Natural killer cell treated with Interleukin-12 subunit alpha and Interleukin-12 subunit beta and Interleukin-15 and Interleukin-18, amount 100 ng/mL, for 72 hours (primary cell): ENCODE measurements at places on chromosomes 7 and 10. TPM values are rescaled to one million over a fixed set of nuclear protein-coding genes. Genes with fewer than 3 reads are reported as not detected.

DNA sequence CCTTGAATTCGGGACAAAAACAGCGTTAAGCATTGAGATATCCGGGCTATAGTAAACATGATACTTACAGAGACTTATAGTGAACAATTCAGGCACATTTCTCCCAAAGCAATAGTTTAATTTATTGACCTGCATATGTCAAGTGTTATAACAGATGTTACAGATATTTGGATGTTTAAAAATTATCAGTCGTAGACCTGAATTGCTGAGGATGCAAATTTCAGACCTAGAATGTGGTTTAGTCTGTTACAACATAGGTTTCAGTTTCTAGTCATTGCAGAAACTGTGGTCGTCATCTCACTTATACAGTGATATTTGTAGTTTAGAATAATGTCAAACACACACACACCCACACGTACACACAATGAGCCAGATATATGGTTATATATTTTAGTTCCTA, 85.2 kb downstream of the VTI1A start:
- H3K27me3 ChIP-seq: no peaks in the 10 kb centered on the region
- peak; percentile 58 for DNase-seq
- H3K36me3 ChIP-seq: peaks cover 12% of the 10 kb centered on the region
- H3K4me3 ChIP-seq: peak overlapping the region; percentile 73
- H3K4me1 ChIP-seq: peaks cover 24% of the 10 kb centered on the region

DNA sequence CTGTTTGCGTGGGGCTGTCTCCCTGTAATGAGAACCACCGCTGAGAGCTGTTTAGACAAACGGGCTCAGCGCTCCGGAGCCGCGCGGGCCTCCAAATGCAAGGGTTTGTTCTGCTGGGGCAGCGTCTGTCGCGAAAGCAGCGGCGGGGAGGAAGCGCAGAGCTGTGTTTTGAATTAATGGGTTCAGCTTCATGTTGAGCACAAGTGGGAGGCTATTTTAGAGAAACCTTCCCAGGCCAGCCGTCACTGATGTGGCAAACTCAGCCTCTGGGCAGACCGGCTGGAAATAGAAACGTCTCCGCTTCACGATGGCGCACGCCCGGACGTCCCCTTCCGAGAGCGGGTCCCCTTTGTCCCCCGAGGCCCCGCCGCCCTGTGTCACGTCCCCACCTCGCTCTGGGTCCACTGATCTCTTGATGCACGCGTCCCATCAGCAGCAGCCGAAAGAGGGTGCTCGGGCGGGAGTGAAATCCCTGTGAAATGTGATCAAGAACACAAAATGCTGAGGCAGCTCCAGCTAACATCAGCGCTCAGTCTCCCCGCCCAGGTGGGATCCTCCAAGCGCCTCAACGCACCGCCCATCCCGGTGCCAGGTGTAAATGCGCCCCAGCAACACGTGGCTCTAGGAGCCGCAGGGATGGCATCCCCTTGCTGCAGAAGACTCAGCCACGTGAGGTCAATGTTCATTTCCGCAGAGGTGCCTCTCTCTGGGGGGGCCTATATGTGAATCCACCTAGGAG, 44.9 kb downstream of the BAMBI start:
- DNase-seq: no peak
- H3K27ac ChIP-seq: no peak overlapping the region

- H3K27me3 ChIP-seq: no peaks in the 10 kb centered on the region
- no peak for DNase-seq
- H3K36me3 ChIP-seq: no peaks in the 10 kb centered on the region
- H3K4me3 ChIP-seq: no peak overlapping the region
- H3K27ac ChIP-seq: no peak overlapping the region
These were observed 131.3 kb downstream of the EBF3 start for GRCh38 chr10:129832573-129833467.

- H3K27me3 ChIP-seq: peaks cover 3% of the 10 kb centered on the region
- DNase-seq: no peak
- H3K4me1 ChIP-seq: peaks cover 9% of the 10 kb centered on the region
These were observed 6.3 kb upstream of the OPN1SW start for GRCh38 chr7:128781851-128782250.

DNA sequence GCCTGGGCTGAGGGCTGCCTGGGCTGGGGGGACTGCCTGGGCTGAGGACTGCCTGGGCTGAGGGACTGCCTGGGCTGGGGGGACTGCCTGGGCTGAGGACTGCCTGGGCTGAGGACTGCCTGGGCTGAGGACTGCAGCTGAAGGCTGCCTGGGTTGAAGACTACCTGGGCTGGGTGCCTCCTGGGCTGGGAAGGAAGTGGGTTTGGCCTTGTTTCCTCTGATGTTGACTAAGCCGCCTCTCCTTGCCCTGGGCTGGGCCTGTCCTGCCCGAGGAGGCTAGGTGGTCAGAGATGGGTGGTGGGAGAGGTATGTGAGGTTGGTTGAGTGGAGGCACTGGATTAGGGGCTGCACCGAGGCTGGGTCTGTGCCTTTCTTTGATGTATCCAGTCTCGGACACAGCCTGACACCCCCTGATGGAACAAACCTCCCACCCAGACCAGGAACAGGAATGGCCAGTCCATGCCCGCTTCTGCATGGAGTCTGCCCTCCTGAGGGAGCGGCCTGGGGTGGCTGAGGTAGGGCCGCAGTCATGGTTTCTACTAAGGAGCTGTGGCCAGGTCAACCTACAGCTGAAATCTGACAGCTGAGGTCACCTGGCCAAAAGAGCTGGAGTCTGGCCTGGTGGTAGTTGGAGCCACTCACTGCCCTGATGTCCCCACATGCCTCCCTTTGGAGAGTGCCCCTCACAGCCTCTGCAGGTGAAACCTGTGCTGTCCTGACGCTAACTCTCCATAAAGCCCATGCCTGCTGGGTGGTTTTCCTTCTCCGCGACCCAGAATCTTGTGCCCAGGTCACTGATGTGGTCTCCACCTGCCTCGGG, 22.3 kb downstream of the SCART1 start:
- DNase-seq: no peak
- H3K4me1 ChIP-seq: peaks cover 23% of the 10 kb centered on the region
- H3K27me3 ChIP-seq: no peaks in the 10 kb centered on the region
- H3K27ac ChIP-seq: no peak overlapping the region

GRCh38 chr7:17719998-17720397, 220.3 kb downstream of the SNX13 start:
- H3K36me3 ChIP-seq: no peaks in the 10 kb centered on the region
- peaks cover 11% of the 10 kb centered on the region for H3K27me3 ChIP-seq
- DNase-seq: no peak

DNA sequence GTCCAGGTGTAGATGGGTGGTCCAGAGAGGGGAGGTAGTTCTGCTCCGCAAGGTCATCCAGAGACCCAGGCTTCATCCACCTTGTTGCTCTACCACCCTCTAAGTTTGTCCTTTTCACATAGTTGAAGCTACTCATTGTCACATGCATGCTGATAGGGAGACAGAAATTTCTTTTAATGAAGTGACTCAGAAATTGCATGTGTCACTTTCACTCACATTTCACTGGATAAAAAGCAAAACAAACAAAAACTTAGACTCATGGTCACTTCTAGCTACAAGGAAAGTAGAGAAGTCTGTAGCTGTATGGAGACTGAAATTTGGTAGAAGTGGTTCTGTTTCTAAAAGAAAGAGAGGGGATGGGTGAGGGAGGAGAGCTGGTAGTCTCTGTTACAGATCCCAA, 161.9 kb downstream of the SORCS3 start:
- H3K36me3 ChIP-seq: no peaks in the 10 kb centered on the region
- H3K4me1 ChIP-seq: no peaks in the 10 kb centered on the region
- no peak for DNase-seq
- no peak overlapping the region for H3K4me3 ChIP-seq

- no peak for DNase-seq
- peaks cover 14% of the 10 kb centered on the region for H3K4me1 ChIP-seq
- no peaks in the 10 kb centered on the region for H3K27me3 ChIP-seq
- peaks cover 6% of the 10 kb centered on the region for H3K36me3 ChIP-seq
- no peak overlapping the region for H3K27ac ChIP-seq
- no peak overlapping the region for H3K4me3 ChIP-seq
These were observed 5.9 kb downstream of the LRRC4 start for GRCh38 chr7:128025380-128025779.

- peaks cover 6% of the 10 kb centered on the region for H3K4me1 ChIP-seq
- H3K27ac ChIP-seq: no peak overlapping the region
- no peaks in the 10 kb centered on the region for H3K27me3 ChIP-seq
- peak overlapping the region; percentile 36 for H3K4me3 ChIP-seq
- no peak for DNase-seq
These were observed 458.8 kb upstream of the GHITM start for GRCh38 chr10:83680470-83680891.

DNA sequence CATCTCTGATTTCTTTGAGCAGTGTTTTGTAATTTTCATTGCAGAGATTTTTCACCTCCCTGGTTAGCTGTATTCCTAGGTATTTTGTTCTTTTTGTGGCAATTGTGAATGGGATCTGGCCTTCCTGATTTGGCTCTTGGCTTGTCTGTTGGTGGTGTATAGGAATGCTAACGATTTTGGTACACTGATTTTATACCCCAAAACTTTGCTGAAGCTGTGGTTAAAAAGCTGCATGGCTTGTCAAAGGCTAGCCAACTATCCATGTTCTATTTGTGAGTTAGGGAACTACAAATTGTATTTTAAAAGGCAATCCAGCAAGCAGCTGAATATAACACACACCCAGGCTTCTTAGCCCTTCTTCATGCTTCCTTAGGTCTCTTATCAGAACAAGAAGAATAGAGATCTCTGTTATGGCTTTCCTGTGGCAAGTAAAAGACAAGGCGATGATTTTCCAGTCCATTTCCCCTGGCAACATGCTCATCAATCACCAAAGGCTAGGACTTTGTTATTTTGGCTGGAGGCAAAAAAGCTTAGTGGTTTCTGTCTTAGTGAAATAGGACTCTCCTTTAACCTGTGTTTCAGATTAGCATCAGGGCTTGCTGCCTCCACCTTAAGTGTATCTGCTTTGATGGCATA, 77.5 kb downstream of the CDK6 start:
- H3K4me3 ChIP-seq: no peak overlapping the region
- H3K4me1 ChIP-seq: peaks cover 51% of the 10 kb centered on the region
- no peaks in the 10 kb centered on the region for H3K27me3 ChIP-seq
- H3K36me3 ChIP-seq: peaks cover 50% of the 10 kb centered on the region

DNA sequence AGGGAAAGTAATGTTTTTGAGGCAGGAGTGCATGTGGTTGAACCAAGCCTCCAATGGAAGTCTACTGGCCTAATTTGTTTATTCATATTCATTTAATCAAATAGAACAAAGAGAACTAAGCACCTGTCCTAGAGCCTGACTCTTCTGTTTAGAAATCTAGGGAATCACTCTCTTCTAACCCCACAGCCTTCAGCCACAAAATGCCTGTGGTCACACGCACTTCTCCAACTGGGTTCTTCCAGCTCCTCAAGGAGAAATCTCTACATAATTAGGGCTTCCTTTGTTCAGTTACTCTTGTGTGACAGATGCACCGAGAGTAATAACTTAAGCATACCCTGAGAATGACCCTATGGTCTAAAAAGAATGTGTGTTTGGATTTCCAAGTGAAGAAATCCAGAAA, 133.7 kb upstream of the NAMPT start:
- peaks cover 34% of the 10 kb centered on the region for H3K36me3 ChIP-seq
- H3K27ac ChIP-seq: peak overlapping the region; percentile 97
- H3K27me3 ChIP-seq: no peaks in the 10 kb centered on the region
- peak overlapping the region; percentile 77 for H3K4me3 ChIP-seq
- no peak for DNase-seq
- peaks cover 75% of the 10 kb centered on the region for H3K4me1 ChIP-seq

DNA sequence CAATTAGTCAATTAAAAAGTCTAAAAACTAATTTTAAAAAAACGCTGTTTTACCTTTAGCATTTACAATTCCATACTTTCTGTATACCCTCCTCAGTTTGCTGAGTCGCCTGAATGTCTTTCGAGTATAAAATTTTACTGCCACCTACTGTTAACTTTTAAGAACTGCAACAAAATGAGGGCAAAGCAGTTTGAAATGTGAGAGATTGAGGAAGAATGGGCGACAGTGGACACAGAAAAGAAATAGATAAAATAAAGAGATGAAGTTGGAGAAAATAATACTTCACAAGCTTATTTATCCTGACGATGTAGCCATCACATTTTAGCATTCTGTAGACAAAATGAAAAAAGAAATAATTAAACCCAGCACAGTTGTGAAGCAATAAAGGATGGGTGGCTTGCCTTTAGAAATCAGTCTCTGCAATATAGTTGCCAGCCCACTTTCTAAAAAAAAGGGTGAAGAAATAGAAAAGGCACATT, 110.8 kb upstream of the PTN start:
- no peak overlapping the region for H3K4me3 ChIP-seq
- DNase-seq: no peak
- H3K4me1 ChIP-seq: no peaks in the 10 kb centered on the region
- no peak overlapping the region for H3K27ac ChIP-seq

- H3K36me3 ChIP-seq: no peaks in the 10 kb centered on the region
- no peaks in the 10 kb centered on the region for H3K4me1 ChIP-seq
- H3K4me3 ChIP-seq: no peak within 1 kb of the TSS
- no peak within 1 kb of the TSS for H3K27ac ChIP-seq
- no peak for DNase-seq
These were observed at the start of gene INMT for GRCh38 chr7:30751696-30752273. INMT (plus strand) TSS chr7:30752135; CDS start chr7:30752151, 16 bp downstream.

DNA sequence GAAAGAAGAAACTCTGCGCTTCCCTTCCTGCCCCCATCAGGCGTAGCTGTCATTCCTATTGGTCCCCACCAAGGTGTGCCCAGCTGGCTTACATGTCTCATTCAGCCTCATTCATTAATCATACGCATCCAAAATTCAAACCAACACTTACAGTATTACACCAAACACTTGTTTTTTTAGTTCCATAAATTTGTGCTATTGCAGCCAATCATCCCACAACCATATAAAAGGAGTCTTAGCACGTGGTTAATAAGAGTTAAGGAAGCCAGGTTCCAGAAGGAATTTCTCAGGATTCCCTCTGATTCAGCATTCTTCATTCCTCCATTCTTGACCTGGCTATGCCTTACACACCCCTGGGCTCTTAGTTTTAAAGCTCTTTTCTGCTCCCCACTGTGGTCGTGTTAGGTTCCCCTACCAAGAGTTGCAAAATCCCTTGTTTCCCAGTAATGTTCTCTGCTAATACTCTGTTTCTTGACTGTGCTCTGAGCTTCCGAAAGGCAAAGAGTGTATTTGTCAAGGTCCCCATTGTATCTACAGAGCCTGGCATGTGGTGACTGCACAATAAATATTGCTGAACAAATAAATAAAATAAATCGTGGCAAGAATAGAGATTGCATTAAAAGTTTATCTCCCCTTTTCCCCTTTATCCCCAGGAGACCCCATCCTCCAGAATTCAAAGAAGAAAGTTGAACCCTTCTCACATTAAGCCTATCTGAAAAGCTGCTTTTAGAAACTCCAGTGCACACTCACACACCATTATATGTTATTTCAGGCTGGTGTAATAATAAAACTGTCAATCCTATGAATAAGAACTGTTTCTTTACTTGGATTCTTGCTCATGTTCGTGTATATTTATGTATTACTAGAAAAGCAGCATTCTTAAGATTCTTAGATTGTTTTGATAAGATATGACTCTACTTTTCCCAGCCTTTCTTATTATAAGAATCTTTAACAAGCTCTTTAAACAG, 514.4 kb downstream of the INHBA start:
- no peaks in the 10 kb centered on the region for H3K4me1 ChIP-seq
- no peak for DNase-seq
- H3K27ac ChIP-seq: no peak overlapping the region
- H3K4me3 ChIP-seq: no peak overlapping the region

The DKK1 gene
- total RNA-seq: not detected

The CACNA2D1 gene
- total RNA-seq: not detected

The ITPRID1 gene
- total RNA-seq: not detected

The TMEM130 gene
- not detected for total RNA-seq

The PTEN gene
- 49.8 TPM for total RNA-seq

The LRMDA gene
- total RNA-seq: 1.8 TPM

The AGBL3 gene
- 2.2 TPM for total RNA-seq

The IDI2 gene
- total RNA-seq: not detected
